T-cell (primary cell): ENCODE measurements at places on chromosomes 16 and 17.

DNA sequence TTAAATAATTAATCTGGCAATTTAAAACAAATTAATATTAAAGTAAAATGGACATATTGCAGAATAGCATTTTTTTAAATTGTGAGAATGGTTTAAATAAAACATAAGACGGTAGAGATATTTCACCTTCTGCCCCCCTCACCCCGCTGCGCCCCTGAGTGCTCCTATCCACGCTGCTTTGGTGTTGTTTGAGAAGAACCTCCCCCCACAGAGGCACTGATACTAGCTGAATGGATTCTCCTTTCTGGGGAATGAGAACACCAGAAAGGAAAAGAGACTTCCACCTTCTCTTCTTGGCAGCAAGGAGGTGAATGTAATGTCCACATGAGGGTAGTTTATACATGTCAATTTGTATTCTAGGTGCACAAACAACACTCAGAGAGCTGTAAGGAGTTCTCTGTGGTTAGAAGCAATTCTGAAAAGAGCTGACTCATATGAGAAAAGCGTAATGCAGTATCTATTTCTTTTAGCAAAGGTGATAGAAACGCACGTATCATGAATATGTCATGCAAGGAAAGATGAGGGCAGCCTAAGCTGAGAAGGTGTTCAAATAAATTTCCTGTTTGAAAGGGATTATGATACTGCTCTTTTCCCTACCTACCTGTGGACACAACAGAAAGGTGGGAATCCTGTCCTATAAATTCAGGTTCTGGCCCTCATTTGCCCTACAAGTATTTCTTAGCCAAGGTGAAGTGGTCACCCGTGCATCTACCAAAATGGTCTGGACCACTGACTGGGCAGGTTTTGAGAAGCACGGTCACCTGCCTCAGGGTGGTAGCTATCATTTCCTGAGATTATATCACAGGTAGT, 126.9 kb downstream of the PARN start:
- DNase-seq, result no peak

DNA sequence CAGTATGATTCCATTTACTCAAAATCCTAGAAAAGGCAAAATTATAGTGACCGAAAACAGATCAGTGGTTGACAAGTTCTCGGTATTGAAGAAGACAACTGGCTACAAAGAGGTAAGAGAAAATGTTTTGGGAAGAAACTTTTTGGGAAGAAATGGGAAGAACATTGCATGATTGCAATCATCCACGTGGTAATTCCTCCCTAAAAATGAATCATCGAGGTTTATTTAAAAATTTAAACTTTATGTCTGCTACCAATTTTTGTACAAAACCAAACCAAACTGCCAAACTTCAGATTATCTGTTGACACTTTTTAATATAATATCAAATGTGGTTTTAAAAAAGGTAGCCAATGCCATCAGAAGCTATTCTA, 8.1 kb downstream of the SMURF2 start:
- no peak for DNase-seq

DNA sequence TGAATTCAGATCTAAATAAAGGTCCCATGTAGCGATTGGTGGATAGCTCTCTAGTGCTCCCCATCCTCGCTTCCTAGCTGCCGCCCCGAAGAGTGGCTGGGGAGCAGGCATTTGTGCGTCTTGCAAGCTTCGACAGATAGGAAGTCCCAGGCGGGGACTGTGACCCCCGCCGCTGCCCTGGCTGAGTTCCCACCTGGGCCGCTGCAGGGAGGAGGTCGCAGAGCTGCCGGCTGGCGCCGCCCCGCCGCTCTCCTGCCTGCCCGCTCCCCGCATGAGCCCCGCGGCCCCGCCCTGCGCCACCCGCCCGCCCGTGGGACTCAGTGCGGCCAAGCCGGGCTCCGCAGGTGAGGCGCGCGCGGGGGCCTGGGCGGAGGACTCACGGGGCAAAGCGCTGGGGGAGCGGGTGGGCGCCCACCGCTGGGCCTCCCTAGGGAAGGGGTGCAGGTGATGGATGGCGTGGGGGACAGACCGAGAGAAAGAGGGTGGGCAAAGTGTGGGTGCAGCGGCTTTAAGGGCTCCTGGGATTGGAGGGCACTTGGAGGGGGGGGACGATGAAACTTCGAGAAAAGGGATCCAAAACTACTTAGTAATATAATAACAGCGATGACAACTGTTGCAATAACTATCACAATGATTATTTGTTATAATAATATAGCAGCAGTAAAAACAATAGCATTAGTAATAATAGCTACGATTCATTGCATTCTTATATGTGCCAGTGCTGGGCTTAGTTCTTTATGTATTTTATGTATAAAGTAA, at the start of gene OTOA:
TSS of gene OTOA (plus strand) at position 80 of the 759 bp plus-strand sequence. CDS start 14,547 bp downstream, outside the sequence.
- DNase-seq, result peak; percentile 4

GRCh38 chr16:19119564-19119963, 5.8 kb downstream of the ITPRIPL2 start:
- DNase-seq, result no peak

DNA sequence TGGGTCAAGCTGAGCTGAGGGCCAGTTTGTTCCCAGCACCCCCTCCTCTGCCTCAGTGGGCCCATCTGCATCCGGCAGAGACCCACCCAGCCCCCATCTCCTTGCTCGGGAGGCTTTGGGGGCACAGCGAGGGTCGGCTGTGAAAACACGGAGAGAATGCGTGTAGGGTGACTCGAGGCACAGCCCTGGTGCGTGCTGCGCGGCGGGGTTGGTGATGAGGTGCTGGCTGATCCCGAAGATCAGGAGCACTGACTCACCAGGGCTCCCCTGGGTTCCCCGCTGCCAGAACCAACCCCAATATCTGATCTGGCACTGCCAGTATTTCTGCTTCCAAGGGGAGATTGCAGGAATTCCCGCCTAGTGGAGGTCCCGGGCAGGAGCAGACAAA, 7.5 kb upstream of the KRT17 start:
- DNase-seq, result no peak

DNA sequence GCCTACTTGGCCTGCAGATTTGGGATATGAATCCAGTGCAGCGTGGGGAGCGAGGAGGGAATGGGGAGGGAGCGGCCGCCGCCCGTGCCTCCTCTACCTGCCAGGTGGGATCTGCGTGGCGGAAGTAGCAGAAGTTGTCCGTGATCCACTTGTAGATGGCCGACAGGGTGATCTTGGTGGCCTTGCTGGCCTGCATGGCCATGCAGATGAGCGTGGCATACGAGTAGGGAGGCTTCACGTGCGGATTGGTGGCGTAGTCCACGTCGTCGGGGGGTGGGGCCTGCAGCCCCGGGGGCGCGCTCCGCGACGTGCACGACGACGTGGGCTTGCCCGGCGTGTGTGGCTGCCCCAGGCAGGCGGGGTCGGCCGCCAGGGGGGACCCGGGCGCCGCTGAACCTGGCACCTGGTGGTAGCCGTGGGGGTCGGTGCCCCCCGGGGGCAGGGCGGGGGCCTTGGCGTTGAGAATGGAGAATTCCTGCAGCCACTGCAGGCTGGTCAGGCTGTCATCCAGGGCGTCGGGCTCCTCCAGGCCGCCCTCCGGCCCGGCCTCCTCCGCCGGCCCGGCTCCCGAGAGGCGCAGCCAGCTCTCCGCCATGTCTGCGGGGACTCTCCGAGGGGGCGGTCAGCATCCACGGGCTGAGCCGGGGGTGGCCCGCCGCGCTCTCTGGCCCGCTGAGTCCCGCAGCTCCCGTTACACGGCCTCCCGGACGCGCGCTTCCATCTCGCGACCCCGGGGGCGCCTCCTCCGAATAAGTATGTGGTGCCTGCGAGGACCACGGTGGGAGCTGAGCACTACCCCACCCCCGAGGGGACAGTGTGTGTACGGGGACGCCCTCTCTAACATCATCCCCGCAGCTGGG, 1.0 kb downstream of the FOXJ1 start:
- DNase-seq, result peak; percentile 24

- no peak for DNase-seq
Observed at GRCh38 chr17:74939534-74939933, 3.8 kb downstream of the OTOP3 start.

DNA sequence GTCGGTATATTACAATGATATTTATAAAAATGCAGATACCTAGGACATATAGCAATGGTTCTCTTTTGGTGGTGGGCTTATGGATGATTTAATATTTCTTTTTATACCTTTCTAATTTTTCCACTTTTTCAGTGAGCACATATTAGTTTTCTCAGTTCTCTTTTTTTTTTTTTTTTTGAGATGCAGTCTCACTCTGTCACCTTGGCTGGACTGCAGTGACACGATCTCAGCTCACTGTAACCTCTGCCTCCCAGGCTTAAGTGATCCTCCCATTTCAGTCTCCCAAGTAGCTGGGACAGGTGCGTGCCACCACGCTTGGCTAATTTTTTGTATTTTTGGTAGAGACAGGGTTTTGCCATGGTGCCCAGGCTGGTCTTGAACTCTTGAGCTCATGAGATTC, 15.1 kb downstream of the MAP3K14 start:
- no peak for DNase-seq

GRCh38 chr17:61410141-61411010, 10.7 kb downstream of the TBX2 start:
- DNase-seq, result peak; percentile 65

DNA sequence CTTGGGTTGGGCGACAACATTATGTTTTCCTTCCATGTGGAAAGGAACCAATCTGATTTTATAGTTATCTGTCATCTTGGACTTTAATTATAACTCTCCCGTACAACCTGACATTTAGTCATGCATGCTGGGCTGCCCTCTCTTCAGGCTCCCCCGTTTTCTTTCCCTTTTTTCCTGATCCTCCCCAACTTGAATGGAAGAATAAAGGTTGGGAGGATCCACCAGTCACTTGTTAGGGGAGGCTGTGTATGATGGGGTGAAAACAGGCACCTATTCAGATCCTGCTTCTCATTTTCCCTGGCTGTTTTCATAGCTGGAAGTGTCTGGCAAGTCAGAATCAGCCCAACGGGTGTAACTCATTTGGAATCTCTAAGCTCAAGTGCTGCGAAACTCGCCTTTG, 267.2 kb upstream of the SALL1 start:
- DNase-seq, result no peak

DNA sequence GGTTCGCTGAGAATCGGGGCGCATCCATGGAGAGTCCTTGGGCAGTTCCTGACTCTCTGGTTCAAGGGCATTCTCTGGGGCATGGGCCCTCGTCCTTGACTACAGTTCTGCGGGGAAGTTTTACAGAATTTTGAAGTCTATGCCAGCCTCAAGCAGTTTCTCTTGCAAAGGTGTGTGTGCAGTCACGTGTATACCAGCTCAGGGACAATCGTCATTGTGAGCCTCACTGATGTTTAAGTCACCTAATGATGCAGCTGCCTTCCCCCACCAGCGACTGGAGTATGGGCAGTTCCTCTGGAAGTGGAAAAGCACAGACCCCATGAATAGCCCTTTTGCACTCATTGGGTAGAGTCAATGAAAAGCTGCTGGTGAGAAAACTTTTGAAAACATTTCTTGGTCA, 1.3 kb downstream of the PLCG2 start:
- no peak for DNase-seq

- DNase-seq, result no peak
Observed at GRCh38 chr16:14672403-14672971, 21.6 kb downstream of the PLA2G10 start.

- DNase-seq, result no peak
Observed at GRCh38 chr17:82866590-82867191, 26.9 kb upstream of the ZNF750 start.

GRCh38 chr17:55911186-55911585, 160.3 kb downstream of the PCTP start:
- DNase-seq, result no peak

DNA sequence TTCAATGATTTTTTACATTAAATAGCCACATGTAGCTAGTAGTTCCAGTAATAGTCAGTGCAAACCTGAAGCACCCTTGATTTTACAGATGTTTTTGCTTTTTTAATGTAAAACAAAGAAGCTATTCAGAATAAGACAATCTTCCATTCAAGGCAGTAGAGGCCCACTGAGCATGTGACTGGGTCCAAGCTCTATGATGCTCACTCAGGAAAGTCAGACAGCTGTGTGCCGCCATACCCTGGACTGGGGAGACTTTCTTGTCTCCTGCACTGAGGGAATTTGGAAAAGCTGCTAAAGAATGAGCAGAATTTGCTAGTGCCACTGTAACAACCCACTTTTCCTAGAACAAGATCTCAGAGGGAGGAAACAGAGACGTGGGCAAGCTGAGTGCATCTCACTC, 11.5 kb downstream of the CENPN start:
- DNase-seq, result no peak
